ENCODE measurements at places on chromosomes 16 and 17.
A peak's percentile ranks its signal among the peaks of the same experiment; 100 is the strongest.

DNA sequence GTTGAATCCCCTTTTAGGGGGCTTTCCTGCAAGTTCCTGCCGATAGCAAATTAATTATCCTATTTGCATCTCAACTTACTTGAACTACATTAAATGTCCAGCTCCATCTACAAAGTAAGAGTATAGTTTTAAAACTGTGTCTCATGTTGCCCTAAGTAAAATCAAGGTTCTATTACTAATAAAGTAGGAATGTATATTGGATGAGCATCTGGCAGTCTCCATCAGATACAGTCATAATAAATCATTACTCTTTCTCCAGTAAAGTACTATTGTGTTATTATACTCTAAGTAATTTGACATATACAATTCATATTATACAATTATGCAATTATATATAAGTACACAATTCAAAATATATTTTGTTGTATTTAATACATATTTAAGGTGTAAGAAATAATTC, 249.3 kb downstream of the CEP112 start:
- no peak for DNase-seq

DNA sequence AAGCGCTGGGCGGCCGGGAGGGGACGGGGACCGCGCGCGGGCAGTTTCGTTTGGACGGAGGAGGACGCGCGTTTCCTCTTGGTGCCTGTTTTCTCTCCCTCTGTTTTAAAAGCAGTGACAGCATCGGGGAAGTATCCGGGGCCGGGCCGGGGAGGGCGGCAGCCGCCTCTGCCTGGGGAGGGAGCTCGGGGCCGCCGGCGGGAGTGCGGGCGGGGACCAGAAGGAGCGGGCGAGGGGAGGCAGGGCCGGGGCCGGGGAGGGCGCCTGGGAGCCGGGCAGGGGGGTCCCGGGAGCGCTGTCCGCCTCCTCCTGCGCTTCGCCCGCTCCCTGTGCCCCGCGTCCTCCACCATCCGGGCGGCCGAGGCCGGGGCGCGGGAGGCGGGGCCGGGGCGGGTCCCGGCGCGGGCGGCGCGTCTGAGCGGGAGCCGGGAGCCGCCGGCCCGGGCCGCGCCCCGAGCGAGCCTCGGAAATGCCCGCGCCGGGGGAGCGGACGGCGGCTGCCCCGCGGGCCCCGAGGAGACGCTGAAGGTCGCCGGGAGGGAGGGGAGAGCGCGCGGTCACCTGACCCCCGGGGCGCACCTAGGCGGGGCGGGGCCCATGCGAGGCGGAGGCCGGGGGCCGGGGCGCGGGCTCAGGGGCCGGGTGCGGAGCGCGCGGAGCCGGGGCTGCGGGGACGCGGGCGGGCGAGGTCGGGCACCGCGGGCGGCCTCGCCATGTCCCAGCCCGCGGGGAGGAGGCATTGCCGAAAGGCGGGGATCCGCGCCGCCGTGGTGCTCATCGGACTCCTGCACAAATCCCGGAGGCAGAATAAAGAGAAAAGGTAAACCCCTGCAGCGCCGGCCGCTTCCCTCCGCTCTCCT, 57.3 kb downstream of the RAP1GAP2 start:
- no peak for DNase-seq

DNA sequence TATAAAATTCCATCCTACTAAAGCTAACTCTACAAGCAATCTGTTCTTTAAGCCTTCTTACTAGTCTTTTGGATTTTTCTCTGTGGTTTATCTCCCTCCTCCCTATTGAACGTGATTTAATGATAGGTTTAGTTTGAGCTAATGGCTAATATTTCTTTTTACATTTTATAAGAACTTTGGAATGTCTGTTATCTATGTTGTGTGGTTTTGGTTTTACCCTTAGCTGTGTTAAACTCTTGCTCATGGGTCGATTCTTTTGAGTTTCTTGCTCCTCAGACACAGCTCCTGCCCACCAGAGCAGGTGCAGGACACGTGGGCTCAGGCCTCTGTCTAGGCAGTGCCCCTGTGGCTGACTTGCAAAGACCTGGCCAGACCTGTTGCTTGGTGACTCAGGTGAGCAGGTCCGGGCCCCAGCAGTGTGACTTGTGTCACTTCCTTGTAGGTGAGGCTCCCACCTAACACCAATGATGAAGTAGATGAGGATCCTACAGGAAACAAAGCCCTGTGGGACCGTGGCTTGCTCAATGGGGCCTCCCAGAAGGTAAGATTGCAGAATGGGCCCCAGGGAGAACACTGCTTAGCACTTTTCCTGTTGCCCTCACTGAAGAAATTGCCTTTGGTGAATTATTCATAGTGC, 45.1 kb downstream of the SF3B3 start:
- DNase-seq: no peak

DNA sequence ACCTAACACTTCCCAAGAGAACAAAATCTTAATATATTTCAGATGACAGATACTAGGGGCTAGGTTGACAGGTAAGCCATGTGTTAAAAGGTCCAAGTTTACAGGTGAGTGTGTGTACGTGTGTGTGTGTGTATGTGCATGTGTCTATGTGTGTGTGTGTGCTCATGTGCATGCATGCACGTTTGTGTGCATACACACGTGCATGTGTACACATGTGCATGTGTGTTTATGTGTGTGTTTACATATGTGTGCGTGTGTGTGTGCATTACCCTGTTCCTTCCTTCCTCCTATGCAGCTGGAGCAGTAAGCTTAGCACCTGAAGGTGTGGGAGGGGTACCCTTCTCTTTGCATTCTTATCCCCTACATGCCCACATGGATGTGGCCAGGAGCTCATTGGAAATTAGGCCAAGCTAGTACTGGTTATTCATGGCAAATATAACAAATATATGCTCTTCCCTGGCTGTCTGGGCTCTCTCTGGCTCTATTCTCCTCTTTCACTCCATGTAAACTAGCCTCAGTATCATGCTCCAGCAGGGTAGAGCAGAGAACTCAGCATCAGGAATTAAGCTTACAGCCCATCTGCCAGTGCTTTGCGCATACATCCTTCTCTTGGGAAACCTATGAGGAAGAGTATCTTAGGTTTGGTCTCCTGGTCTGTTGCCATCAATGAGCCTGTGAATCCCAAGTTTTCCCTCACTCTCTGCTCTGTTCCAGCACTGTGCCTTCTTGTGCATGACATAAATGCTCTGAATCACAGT, 258.0 kb upstream of the MYOCD start:
- DNase-seq: no peak

- peak; percentile 92 for DNase-seq
These were observed 2.9 kb downstream of the GNAO1 start for GRCh38 chr16:56193951-56194726.

DNA sequence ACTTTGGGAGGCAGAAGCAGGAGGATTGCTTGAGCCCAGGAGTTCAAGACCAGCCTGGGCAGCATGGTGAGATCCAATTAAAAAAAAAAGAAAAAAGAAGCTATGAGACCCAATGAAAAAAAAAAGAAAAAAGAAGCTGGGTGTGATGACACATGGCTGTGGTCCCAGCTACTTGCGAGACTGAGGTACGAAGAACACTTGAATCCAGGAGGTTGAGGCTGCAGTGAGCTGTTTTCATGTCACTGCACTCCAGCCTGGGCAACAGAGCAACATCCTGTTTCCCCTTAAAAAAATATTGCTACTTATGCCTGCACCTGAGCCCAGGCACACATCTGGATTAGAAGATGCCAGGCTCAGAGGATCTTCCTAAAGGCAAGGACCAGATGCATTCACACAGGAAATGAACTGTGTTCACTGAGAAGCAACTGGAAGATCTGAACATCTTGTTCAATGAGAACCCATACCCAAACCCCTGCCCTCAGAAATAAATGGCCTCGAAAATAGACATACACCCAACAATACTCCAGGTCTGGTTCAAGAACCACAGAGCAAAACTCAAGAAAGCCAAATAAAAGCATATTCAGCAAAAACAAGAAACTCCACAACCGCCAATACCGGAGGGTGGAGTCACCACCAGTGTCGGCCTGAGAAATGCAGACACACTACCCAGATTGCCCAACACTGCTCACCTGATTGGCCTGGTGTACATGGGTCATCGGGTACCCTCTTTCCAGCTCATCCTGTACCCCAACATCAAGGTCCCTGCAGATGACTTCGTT, 4.4 kb downstream of the RNF135 start:
- no peak for DNase-seq

DNA sequence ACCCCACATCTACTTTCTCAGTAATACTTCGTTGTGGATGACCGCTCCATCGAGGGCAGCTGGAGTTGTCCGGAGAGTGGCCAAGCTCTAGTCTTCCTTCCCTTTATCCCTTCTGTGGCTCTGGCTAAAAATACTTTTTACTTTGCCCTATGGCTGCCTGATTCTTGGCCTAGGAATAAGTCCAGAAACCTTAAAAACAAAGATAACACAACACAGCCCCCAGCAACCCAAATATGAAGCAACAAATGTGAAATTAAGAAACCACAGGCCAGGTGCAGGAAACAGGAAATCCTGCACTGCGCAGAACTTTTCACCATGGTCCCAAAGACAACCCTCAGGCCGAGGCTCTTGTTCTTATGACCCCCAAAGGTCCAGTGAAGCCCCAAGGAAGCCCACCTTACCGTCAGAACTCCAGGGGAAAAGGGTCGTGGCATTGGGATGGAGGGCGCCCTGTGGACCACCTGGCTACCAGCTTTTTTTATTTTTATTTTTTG, 26.0 kb downstream of the TK2 start:
- no peak for DNase-seq

- DNase-seq: no peak
These were observed 29.6 kb upstream of the HNF1B start for GRCh38 chr17:37774504-37774903.

GRCh38 chr17:77831474-77832179, 126.9 kb upstream of the TNRC6C start:
- DNase-seq: no peak

DNA sequence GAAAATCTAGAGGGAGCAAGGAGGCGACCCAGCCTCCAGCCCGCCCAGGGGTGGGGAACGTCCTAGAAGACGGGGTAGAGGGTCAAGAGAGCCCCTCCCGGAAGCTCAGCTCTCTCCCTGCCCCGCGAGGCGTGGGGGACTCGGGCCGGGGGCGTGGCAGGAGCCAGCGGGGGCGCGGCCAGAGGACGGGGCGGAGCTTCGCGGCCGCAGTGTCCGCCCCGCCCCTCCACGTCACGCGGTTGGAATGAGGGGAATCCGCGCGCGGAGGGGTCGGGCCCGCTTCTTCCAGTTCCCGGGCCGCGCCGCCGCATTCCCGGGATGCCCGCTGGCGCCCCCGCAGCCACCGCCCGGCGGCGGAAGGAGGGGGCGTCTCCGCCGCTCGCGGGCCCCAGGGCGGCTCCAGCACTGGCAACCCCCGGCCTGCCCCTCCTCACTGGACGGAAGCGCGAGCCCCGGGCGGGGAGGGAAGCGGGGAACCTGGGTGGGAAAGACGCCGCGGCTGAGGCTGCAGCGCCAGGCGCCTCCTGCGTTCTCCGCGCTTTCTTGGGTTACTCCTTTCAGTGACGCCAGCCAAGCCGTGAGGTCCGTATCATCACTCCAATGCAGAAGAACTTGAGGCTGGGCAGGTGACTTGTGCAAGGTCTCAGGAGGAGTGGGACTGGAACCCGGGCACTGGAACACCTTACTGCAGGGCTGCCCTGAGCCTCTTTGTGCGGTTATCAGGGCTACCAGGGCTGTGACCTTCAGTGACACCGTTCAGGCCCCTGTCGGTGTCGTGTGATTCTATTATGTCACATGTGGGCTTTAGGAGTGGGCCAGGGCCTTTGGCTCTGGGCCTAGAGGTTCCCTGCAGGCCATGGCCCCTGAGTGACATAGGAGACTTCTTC, 4.3 kb downstream of the MYO1C start:
- DNase-seq: peak; percentile 79

DNA sequence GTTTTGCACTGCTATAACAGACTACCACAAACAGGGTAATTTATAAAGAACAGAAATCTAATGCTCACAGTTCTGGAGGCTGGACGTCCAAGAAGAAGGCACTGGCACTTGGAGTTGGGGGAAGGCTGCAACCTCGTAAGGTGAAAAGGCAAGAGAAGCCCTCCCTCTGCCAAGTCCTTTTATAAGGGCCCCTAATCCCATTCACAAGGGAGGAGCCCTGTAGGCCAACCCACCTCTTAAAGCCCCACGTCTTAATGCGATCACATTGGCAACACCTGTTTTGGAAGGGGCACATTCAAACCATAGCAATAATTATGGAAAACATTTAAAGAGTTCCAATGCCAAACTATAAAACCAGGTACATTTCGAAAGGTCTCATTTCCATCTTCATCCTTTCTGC, 5.2 kb downstream of the PKD1L3 start:
- DNase-seq: no peak

DNA sequence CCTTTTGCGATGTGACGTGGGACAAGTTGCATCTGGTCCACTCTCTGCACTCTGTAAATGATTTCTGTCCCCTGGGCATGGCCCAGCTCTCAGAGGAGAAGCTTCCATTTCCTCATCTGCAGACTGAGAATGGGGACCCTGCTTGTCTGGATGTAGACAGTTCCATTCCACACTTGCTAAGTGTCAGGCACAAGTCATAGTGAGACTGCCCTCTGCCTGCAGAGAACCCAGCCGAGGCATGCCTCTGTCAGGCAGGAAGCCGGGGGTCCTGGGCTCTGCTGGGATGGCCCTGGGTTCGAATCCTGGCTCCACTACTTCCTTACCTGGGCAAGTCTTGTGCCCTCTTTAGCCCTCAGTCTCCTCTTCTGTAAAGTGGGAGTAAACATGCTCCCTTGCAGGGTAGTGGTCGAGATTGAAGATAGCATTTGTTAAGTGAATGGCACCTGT, 4.1 kb downstream of the MAP2K3 start:
- no peak for DNase-seq

GRCh38 chr16:73040136-73040535, 7.8 kb downstream of the ZFHX3 start:
- DNase-seq: no peak

- no peak for DNase-seq
These were observed 24.1 kb downstream of the HEATR9 start for GRCh38 chr17:35844547-35844946.

DNA sequence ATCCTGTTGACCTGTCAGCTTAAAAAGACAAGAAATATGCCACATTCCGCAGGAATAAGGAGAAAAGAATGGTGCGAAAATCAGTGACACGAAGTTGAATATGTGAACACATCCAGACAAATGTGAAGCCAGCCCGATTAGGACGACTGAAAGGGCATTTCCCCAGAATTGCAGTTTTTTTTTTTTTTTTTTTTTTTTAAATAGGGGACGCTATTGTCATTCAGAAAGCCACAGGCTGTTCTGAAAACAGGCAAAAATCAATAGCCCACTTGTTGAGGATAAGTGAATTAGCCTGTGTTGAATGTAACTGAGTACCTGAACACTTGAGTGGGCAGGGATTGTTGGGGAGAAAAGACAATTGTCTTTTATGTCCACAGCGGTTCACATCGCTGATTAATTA, 507.1 kb downstream of the WWOX start:
- DNase-seq: peak; percentile 5

Data from neural crest cell (in vitro differentiated cells).